GM12864 (cell line): ENCODE measurements at places on chromosomes 2 and 18.

- DNase-seq: no peak
Observed at GRCh38 chr2:124112966-124113365, 87.9 kb downstream of the CNTNAP5 start.

DNA sequence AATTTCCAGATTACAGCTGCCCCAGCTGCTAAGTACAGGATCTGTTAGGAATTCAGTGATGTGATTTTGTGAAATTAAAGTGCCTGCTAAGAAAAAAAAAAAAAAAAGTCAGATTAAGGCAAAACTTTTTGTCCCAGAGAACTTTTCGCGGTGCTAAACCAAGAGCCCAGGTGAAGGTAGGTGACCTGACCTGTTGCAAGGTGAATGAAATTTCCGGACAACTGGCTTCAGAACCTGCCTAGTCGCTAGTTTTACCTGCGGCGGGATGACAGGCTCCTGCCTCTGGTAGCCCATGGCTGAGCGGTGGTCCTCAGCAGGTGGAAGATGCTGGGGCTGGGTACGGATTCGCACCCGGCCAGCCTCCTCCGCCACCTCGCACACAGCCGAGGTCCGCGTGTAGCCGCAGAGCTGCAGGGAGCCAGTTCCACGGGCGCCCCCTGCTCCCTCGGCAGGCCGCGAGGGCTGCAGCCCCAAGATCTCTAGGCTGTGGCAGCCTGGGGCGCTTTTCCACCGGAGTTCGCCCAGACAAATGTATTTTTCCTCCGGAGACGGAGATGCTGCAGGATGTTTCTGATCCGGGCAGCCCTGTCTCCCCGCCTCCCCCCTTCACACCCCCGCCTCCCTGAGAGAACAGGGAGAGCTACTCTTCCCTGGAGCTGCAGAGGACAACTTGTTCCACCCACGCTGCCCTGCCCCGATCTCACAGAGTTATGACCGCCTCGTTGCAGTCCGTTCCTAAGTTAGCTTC, at the start of gene SLC38A11:
Gene SLC38A11 (minus strand): TSS at position 572 of the 748 bp plus-strand sequence. CDS start 278 bp downstream, at position 294.
- DNase-seq: no peak

GRCh38 chr18:11658989-11659388, 30.1 kb upstream of the GNAL start:
- no peak for DNase-seq

GRCh38 chr18:63454497-63454896, 22.3 kb upstream of the SERPINB5 start:
- DNase-seq: no peak

DNA sequence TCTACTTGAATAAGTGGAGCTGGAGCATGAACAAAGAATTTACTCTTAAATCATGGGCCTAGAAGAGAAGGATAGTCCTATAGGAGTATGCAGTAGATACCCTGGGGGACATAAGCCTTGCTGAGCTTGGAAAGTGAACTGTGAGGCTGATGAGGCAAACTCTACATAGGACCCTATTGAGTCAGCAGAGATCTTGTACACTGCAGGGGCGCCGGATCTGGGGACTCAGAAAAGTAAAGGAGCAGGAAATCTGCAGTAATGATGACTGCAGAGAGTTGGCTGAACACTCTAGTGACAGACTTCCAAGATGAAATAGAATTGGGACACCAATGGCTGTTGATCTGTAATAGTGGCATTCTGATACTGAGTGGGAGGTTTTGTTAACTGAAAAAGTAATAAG, 543.7 kb downstream of the XIRP2 start:
- DNase-seq: no peak

DNA sequence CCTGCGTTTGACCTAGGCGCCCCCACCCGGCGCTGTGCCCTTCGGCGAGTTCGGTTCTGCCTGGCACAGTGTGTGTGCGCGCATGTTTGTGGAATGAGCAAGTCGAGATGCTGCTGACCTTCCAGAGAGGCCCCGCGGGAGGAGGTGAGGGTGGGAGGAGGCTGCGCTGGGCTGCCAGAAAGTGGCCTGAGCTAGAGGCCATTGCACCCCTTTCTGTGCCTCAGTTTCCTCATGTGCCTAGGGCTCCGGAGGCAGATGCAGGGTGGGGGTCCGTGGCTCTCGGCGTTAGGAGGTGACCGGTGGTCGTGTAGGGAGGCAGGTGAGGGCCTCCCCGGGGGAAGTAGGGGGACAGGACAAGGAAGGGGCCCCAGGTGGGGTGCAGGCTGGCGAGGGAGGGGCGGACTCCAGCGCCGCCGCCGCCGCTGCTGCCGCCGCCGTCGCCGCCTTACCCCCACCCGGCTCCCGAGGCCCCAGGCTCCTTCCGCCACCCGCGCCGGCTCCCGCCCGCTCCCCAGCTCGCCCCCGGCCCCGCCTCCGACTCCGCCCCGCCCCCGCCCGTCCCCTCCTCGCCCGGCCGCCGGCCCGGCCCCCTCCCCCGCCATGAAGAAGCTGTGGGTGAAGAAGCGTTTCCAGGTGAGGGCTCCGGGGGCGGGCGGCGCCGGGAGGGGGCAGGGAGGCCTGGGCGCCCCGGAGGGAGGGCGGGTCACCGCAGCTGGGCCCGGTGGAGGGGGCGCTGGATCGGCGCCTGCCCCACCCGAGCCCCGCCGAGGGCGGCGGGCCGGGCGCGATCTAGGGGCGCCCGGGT, 7.0 kb downstream of the SPEG start:
- DNase-seq: no peak
